Bronchial smooth muscle cell (primary cell): ENCODE measurements at places on chromosomes 7 and 10. TPM values are rescaled to one million over a fixed set of nuclear protein-coding genes. Genes with fewer than 3 reads are reported as not detected.

IDI2 gene
- 0.09 TPM in 1 of 2 replicates, not detected in the other for total RNA-seq

H2BK1 gene
- total RNA-seq = not detected in 2 replicates

CCL24 gene
- total RNA-seq = not detected in 2 replicates

AS3MT gene
- 4.7 and 8.1 TPM in 2 replicates for total RNA-seq

GNG11 gene
- 11.2 and 34.5 TPM in 2 replicates for total RNA-seq

FZD8 gene
- total RNA-seq = 5.3 and 6.0 TPM in 2 replicates

PNLIPRP1 gene
- total RNA-seq = not detected in 2 replicates

UTF1 gene
- total RNA-seq = not detected in 2 replicates

PON3 gene
- under 0.01 TPM in 1 of 2 replicates, not detected in the other for total RNA-seq

EMX2 gene
- not detected in 2 replicates for total RNA-seq

SLC26A3 gene
- total RNA-seq = not detected in 2 replicates

INA gene
- total RNA-seq = under 0.01 and 0.47 TPM in 2 replicates

MACROH2A2 gene
- total RNA-seq = 11.0 and 13.1 TPM in 2 replicates

LRRD1 gene
- total RNA-seq = under 0.01 TPM in 1 of 2 replicates, not detected in the other

MMP21 gene
- total RNA-seq = not detected in 2 replicates

NUTM2B gene
- 0.16 and 0.52 TPM in 2 replicates for total RNA-seq

TBXAS1 gene
- total RNA-seq = 2.1 and 3.0 TPM in 2 replicates

ITGB1 gene
- total RNA-seq = 1,533 and 2,633 TPM in 2 replicates

CACNB2 gene
- 1.2 and 1.3 TPM in 2 replicates for total RNA-seq

TMEM236 gene
- under 0.01 TPM in 1 of 2 replicates, not detected in the other for total RNA-seq

KCNMA1 gene
- total RNA-seq = 41.6 and 70.6 TPM in 2 replicates

SYT15B gene
- total RNA-seq = not detected in 2 replicates

EFCAB10 gene
- total RNA-seq = under 0.01 TPM in 1 of 2 replicates, not detected in the other

GHRHR gene
- total RNA-seq = not detected in 2 replicates

TWIST1 gene
- 104 and 127 TPM in 2 replicates for total RNA-seq

AGR3 gene
- not detected in 2 replicates for total RNA-seq

NXPH1 gene
- total RNA-seq = not detected in 2 replicates

AOAH gene
- not detected in 2 replicates for total RNA-seq

WDFY4 gene
- total RNA-seq = not detected in 2 replicates

GRIFIN gene
- not detected in 2 replicates for total RNA-seq

DGKI gene
- 1.9 and 2.5 TPM in 2 replicates for total RNA-seq

INHBA gene
- total RNA-seq = 5.0 and 7.9 TPM in 2 replicates

FOXP2 gene
- 4.2 and 6.1 TPM in 2 replicates for total RNA-seq

MSMB gene
- not detected in 2 replicates for total RNA-seq

CYP26A1 gene
- total RNA-seq = not detected in 2 replicates

RNLS gene
- 10.4 and 12.6 TPM in 2 replicates for total RNA-seq

ZNF722 gene
- not detected in 2 replicates for total RNA-seq

FRMPD2 gene
- total RNA-seq = under 0.01 TPM in 1 of 2 replicates, not detected in the other

ABCA13 gene
- 2.7 and 3.0 TPM in 2 replicates for total RNA-seq

SEMA3A gene
- total RNA-seq = 61.0 and 65.8 TPM in 2 replicates

PRKCQ gene
- under 0.01 and 0.17 TPM in 2 replicates for total RNA-seq

IKZF1 gene
- 0.16 TPM in 1 of 2 replicates, not detected in the other for total RNA-seq

CALHM1 gene
- total RNA-seq = not detected in 2 replicates

KLLN gene
- 0.34 and 0.47 TPM in 2 replicates for total RNA-seq

MALRD1 gene
- 0.16 and 0.60 TPM in 2 replicates for total RNA-seq

TEX47 gene
- total RNA-seq = not detected in 2 replicates

CUZD1 gene
- total RNA-seq = 0.43 and 0.47 TPM in 2 replicates

ZNF438 gene
- 3.0 and 3.3 TPM in 2 replicates for total RNA-seq

TRIM50 gene
- total RNA-seq = not detected in 2 replicates

SUV39H2 gene
- total RNA-seq = 4.7 and 5.8 TPM in 2 replicates

SNCG gene
- total RNA-seq = 7.2 and 69.4 TPM in 2 replicates

GNAT3 gene
- total RNA-seq = not detected in 2 replicates

TRIL gene
- under 0.01 and 2.1 TPM in 2 replicates for total RNA-seq

TMEM72 gene
- not detected in 2 replicates for total RNA-seq

FAM25A gene
- not detected in 2 replicates for total RNA-seq

MYO1G gene
- total RNA-seq = under 0.01 TPM in 2 replicates

CFAP46 gene
- total RNA-seq = 0.95 and 1.2 TPM in 2 replicates

SORCS1 gene
- not detected in 2 replicates for total RNA-seq
